ENCODE measurements at places on chromosomes 2 and 18.

DNA sequence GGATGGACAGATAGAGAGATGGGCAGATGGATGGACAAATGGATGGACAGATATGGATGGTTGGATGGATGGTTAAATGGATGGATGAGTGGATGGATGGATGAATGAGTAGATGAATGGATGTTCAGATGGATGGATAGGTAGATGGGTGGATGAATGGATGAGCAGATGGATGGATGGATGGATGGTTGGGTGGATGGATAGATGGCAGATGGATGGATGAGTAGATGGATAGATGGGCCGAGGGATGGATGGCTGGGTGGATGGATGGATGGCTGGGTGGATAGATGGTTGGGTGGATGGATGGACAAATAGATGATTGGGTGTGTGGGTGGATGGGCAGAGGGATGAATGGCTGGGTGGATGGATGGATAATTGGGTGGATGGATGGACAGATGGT, 98.9 kb upstream of the OTOS start:
- DNase-seq = no peak

GRCh38 chr2:158922601-158923000, 45.8 kb upstream of the TANC1 start:
- no peak for DNase-seq

GRCh38 chr2:66730441-66730840, 295.5 kb downstream of the MEIS1 start:
- DNase-seq = no peak

- no peak for DNase-seq
Observed at GRCh38 chr2:224682134-224682533, 34.0 kb downstream of the CCDC195 start.

GRCh38 chr2:212908031-212908430, 243.4 kb downstream of the IKZF2 start:
- no peak for DNase-seq

- no peak for DNase-seq
Observed at GRCh38 chr2:216090369-216090786, 8.7 kb downstream of the TMEM169 start.

GRCh38 chr2:10392548-10392947, 55.6 kb downstream of the ODC1 start:
- DNase-seq = no peak

GRCh38 chr2:195395362-195395761, 261.7 kb upstream of the SLC39A10 start:
- no peak for DNase-seq

DNA sequence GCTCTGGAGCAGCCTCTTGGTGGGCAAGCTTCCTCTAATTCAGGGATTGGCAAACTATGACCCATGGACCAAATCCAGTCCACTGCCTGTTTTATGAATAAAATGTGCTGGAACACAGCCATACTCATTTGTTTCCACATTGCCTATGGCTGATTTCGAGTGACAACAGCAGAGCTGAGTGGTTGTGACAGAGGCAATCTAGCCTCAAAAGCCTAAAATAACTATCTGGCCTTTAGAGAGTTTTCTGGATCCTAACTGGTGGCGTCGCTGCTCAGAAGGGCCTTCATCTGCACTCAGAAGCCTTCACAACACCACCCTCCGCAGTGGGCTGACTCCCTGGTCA, 147.1 kb downstream of the CCBE1 start:
- no peak for DNase-seq

GRCh38 chr18:68060871-68061270, 544.4 kb upstream of the DSEL start:
- DNase-seq = no peak

DNA sequence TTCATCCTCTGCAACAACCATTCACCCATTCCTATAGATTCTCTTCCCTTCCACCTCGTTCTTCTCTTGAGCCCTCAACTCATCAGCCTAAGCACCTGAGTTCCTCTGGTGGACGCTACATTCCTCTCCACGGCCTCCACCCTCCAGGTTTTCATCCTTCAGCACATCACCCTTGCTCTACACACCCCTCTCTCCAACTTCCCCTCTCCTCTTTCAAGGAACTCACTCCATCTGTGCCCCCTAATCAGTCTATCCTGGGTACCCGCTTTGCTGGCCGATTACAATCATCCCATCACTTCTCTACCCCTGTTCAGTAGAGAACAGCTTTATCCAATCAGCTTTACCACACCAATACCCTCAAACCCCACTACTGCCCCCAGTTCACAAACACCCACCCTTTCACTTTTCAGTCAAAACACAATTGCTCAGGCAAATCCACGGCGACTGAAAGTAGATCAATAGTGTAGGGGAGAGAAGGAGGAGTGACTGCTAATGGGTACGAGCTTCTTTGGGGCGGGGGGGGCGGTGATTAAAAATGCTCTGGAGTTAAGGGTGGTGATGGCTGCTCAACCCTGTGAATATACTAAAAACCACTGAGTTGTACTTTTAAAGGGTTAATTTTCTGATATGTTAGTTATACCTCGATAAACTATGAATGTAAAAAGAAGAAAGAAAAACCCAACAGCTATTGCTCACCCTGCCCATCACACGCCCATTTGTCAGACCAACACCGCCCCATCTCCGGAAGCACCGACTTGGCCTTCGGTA, 857 bp downstream of the DYM start:
- DNase-seq = peak; percentile 30

- DNase-seq = no peak
Observed at GRCh38 chr2:233565685-233566140, 869 bp downstream of the USP40 start.
